K562 (cell line): ENCODE measurements at places on chromosomes 7 and 10.

- no peak for DNase-seq
These were observed 37.5 kb downstream of the TAS2R41 start for GRCh38 chr7:143514995-143515735.

DNA sequence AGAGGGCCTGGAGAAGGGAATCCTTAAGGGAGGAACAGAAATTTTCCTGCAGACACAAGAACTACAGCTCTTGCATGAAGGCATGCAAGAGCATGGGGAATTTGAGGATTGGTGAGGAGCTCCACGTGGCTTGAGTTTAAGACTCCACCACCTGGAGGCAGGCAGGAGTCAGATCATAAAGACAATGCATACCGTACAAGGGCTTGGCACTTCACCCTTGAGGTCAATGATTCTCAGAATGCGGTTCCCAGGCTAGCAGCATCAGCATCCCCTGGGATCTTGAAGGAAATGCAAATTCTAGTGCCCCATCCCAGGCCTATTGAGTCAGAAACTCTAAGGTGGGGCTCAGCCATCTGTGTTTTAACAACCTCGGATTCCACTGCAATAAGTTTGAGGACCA, 143.8 kb downstream of the C7orf25 start:
- no peak for DNase-seq

DNA sequence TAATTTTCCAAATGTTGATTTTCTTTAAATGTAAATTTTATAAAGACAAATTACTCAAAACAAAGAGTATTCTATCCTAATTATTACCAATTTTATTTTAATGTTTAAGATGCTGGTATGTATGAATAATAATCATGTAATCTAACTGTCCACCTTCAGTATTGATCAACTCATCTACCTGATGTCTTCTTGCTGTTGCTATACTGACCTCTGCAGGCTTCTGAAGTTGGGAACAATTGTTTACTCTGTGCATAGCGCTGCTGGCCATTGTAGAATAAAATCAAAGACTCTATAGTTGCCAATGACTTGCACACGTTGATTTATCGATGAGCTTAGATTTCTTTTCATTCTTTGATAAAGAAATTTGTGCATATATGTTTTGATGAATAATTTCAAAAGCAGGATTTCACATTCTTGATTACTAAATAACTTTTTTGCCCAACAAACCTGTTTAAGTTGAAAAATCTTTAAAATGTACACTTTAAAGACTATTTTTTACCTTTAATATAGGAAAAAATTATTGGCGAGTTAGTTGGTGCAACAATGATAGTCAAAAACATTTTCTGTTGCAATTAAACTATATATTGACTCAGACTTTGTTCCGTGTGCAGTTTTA, 282.3 kb downstream of the TFEC start:
- no peak for DNase-seq

DNA sequence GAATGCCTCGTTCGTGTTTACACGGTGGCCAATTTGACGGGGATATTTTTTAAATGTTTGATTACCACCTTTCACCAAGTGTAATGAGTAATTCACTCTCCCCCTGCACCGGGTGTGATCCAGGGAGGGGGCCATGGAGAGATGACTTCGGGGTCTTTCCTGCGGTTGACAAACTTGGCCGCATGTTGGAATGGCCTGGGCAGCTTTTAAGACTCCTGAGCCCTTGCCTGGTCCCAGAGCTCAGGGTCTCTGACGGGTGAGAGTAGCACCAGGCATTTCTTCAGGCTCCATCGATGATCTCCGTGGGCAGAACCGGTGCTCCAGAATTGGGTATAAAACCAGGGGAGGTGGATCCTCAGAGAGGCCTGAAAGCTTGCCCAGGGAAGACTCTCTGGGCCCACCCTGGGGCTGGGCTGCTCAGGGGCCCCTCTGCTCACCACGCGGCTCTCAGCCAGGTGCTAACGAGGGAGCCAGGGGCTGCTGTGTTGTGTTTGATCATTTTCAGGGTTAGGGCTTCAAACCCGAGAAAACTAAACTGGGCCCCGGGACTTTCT, 882 bp downstream of the ZNF282 start:
- peak; percentile 40 for DNase-seq

DNA sequence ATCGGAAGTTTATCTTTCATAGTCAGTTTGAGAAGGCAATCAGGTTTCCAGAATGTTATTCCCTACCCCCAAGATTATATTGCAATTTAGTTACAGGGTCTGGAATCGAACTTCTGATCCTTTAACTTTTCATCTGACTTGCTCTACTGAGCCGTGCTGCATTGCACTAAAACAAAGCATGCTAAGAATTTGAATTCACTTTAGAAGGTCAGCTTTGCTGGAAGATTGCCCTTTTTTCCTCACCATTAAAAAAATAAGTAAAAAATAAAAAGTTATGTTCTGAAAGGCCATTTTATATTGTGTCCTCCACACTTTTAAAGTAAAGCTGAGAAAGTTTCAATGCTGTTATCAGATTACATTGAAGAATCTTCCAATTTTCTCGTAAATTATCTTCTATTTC, 388.8 kb upstream of the PHF14 start:
- no peak for DNase-seq

- no peak for DNase-seq
These were observed 50.0 kb downstream of the PNLIPRP2 start for GRCh38 chr10:116670706-116671105.

DNA sequence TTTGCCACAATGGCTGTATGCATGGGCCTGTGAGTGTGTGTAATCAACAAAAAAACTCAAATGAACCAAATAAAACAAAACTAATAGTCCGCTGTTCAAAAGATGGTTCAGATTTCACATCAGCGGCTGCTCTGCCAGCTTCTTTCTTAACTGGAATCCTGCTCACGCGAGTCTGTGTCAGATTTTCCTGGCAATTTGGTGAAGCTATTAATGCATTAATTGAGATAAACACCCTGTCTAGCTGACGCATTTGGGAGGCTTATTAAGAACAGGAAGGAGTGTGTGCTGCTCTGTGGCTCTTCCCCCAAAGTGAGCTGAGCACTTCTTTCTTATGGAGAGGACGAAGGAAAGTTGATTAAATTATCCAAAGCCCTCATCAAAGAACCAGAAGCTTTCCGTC, 336.6 kb upstream of the MKI67 start:
- no peak for DNase-seq

GRCh38 chr10:47361293-47361692, 13.1 kb downstream of the RBP3 start:
- peak; percentile 76 for DNase-seq

GRCh38 chr10:32953277-32953927, 4.6 kb downstream of the ITGB1 start:
- DNase-seq, result no peak

GRCh38 chr10:123972481-123973401, 81.1 kb upstream of the CPXM2 start:
- no peak for DNase-seq

GRCh38 chr10:110858297-110858934, 13.3 kb upstream of the PDCD4 start:
- DNase-seq, result peak; percentile 34

GRCh38 chr10:77507291-77507880, 130.2 kb downstream of the KCNMA1 start:
- no peak for DNase-seq

DNA sequence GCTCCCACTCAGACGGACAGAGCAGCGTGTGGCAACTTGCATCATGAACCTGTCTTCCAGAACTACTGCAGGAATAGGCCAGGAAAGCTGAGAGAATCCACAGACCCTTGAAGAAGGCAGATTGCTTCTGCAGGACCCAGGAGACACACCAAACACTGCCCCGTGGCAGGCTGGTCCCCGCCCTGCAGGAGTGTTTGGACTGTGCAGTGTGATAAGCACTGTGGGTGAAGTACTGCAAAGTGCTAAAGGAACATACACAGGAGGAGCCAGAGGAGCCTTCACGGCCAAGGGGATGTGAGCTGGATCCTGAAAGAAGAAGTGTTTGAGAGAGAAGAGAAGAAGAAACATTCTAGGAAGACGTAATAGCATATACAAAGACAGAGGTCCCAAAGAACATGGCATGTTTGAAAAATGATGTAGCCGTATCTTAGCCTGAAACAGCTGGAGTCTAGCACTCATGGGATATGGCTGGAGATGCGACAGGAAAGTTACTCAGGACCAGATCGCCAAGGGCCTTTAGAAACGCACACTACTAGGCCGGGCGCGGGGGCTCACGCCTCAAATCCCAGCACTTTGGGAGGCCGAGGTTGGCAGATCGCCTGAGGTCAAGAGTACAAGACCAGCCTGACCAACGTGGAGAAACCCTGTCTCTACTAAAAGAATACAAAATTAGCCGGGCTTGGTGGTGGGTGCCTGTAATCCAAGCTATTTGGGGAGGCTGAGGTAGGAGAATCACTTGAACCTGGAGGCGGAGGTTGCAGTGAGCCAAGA, 96.9 kb upstream of the RHEB start:
- no peak for DNase-seq

DNA sequence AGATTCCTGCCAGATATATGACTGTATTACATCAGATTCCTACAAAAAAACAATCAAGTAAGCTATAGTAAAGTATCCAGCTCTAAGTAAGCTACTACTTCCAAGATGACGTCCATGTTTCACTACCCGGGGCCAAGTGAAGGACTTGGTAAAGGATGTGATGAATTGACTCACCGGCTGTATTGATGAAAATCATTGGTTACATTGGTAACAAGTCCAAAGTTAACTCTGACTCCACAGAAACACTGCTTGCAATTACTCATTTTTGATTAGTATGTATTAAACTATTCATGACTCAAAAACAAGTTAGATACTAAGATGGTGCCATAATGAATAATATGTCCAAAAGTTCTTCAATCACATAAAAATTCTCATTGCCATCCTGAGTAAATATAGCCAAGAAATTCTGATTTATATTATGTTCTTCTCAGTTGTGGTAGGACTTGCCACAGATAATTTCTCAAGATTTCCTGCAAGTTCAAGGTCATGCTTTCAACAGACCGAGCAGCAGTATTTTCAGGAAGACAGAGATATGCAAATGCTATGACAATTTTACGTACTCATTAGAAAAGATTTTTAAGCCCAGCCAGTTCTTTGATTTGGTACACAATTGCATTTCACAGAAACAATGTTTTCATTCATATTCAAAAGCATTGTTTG, 12.6 kb upstream of the DNAJC1 start:
- no peak for DNase-seq

GRCh38 chr10:100748231-100749058, 3.1 kb downstream of the PAX2 start:
- DNase-seq, result no peak

DNA sequence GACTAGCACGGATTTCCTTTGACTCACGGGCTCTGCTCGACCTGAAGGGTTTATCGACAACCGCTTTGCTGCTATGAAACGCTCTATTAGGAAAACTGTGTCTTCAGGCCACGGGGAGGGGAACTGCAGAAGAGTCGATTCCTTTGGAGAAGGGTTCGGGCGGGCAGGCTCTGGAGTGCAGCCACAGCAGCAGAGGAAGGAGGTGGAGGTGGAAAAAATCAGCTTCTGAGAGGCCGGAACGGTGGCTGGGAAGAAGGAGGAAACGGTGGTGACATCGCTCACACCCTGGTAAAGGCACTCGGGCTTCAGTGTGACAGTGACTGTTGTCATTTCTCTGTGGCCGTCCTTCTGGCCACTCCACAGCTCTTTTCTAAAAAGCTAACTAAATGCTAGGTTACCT, 64.6 kb upstream of the MGMT start:
- DNase-seq, result no peak

DNA sequence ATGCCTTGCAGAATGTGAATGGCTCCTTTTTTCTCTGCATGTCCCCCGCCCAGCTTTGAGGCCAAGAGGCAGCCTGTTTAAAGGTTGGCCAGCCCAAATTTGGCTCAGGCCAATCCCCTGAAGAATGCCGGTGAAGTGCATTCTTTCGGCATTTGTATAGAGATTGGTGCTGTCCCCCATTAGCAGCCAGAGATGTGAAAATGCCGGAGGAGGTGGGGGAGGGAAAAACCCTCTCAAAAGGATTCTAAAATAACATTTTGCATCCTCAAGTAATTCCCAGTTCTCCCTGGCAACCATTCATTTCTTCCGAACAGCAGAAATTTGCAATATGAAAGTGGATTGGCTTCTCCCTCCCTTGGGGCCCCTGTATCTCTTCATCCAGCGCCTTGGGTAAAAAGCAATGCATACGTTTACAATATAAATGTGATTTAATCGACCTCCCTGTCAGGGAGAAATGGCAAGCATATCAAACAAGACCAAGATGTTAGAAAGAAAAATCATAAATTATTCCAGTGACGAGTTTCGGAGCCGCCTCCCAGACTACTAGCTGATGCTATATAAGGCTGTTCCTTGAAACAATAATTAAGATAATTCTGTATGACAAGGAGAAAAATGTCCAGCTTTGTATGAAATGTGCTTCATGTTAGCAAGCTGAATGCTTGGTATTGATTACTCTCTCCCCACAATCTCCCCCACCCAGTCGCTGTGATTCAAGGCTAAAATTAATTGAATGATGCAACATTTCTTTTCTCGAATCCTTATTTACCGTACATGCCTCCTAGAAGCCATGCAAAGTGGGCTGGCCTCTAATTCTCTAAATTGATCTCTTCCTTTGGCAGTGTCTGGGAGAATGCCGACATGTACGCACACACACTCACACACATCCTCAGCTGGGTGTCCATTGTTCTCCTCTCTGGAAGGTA, 323.7 kb downstream of the RPS24 start:
- DNase-seq, result no peak

- DNase-seq, result no peak
These were observed 73.6 kb downstream of the RHOBTB1 start for GRCh38 chr10:60870416-60870728.

DNA sequence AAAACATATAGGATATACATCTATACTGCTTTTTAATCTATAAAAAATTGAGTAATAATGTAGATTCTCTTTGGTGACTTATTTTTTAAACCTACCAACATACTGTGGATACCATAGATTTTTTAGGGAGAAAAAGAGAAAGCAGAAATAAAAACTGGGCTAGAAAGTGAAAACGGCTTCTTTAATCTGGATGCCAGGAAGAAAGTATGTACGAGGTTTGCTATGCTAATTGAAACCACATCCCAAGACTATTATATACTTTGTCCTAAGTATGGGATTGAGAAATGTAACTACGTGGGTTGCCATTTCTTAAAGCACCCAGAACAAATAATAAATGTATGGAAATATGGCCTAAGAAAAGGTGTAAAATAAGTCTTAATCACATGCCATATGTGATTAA, 129.0 kb upstream of the NFE2L3 start:
- no peak for DNase-seq

- DNase-seq, result no peak
These were observed 187.1 kb downstream of the FAM107B start for GRCh38 chr10:14587540-14588083.

- DNase-seq, result no peak
These were observed 61.7 kb downstream of the PTF1A start for GRCh38 chr10:23253780-23254179.
